Stimulated activated CD8-positive, alpha-beta memory T cell treated with anti-CD3 and anti-CD28 coated beads, Interleukin-7, amount 100 ng/mL, for 48 hours (primary cell): ENCODE measurements at places on chromosomes 1 and 21.

GRCh38 chr21:39180429-39181019, 2.7 kb downstream of the PSMG1 start:
- no peak for DNase-seq

DNA sequence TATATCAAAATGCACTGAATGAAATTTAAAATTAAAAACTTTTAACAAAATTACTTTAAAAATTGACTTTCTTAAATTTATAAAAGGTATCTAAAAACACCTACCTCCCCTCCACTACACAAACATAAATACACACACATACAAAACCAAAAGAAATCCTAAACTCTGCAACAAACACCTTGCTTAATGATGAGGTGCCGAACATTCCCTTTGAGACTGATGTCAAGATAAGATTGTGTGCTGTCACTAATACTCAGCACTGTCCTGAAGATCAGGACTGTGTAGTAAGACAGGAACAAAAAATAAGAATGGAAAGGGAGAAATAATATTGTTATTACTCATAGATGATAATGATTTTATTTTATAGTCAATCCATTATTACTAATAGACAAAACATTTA, 45.1 kb downstream of the CD53 start:
- no peak for DNase-seq

DNA sequence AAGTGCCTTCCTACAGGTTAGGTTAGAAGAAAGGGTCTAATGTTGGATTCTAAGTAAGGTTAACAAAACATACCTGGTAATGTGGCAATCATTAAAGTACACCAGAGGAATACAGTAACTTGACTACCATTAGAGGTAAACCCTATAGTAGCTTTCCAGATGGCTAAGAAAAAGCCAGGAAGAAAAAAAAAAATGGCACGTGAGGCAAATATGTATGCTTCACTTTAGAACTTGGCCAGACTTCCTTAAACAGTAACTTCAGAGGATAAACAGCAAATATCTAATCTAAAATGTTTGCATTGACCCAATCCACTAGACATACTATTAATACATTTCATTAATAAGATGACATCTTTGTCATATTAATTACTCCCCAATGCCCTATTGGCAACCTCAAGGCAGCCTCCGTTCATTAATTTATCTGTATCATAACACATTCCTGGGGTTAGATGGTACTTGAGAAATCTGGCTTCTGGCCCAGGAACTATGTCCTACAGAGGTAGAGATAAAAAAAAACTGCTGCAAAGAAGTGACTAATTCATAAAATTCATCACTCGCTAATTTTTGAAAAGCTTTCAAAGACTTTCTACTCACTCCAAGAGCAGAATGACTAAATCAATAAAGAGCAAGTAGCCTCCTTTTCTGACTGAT, 5.8 kb downstream of the DCAF8 start:
- no peak for DNase-seq

DNA sequence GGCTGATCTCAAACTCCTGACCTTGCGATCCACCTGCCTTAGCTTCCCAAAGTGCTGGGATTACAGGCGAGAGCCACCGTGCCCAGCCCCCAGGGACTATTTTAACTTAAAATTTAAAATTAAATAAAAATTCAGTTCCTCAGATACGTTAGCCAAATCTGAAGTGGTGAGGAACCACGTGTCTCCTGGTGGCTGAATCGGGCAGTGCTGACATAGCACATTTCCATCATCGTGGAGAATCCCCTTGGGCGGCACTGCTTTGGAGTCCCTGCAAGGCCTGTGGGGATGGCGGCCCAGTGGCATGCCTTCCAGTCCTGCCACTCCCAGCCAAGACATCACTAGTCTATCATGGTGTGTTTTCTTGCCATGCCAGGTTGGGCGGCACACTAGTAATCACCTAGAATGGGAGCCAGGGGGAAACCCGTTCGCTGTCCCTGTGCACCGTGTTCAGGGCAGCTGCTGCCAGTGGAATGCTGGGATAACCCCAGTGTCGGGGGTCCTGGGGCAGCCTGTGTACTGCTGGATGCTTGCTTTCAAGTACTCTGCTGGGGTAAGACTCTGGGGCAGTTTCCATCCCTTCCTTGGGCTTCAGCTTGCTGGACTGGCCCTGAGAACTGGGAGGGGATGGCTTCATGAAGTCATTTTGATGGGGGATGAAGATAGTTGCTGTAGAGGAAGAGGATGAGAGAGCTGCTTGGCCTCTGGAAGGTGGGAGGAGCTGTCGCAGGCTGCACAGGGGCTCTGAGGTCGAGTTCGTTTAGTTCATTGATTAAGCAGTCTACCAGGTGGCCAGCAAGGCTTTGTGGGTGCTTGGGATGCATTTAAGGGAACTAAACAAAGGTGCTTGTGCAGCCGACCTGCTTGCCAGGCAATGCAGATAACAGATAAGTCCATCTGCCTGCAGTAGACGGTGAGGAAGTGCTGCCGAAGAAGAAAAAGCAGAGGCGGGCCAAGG, 4.6 kb downstream of the ZBTB48 start:
- DNase-seq = no peak
